NCI-H2081 (cell line): ENCODE measurements at places on chromosomes 2 and 18.

DNA sequence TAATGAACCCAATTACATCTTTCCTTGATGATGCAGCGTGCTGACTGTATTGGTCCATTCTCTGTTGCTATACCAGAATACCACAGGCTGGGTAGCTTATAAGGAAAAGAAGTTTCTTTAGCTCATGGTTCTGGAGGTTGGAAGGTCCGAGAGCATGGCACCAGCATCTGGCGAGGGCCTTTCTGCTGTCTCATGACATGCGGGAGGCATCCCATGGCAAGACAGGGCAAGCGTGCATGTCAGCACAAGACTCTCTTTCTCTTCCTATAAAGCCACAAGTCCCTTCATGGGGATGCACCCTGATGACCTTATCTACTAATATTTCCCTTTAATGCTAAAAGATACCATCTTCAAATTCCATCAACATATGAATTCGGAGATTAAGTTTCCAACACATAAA, 122.8 kb upstream of the FHL2 start:
- DNase-seq = no peak

- no peak for DNase-seq
These were observed 26.5 kb downstream of the ACVR1 start for GRCh38 chr2:157849591-157849990.

- DNase-seq = no peak
These were observed 527.4 kb downstream of the RNF144A start for GRCh38 chr2:7444626-7445025.

DNA sequence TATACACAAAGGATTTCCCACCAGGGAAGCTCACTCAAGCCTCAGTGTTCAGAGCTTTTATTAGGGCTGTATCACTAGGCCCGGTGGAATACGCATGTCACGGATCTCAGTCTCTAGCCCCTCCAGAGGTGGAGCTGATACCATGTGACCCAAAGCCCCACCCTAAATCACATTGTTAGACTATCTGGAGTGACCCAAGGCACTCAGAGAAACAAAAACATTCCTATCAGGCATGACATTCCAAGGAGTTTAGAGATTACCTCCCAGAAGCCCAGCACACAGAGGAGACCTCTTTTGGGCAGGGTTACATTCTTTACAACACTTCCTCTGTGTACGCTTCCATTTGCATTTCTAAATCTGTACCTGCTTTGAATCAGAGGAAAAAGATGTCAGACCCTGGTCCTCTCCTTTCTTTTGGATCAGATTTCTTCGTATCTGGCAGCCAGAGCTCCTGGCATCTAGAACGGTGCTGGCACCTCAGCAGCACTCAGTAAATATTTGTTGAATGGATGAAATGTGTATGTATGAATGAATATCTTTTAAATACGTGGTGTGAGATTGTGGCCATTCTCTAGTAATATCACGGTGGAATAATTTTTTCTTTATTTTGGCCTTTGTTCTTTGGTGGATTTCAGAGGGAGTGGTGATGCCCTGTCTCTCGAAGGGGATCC, 37.7 kb upstream of the SMAD2 start:
- no peak for DNase-seq

GRCh38 chr2:148998831-148999200, 39.7 kb upstream of the LYPD6B start:
- no peak for DNase-seq

DNA sequence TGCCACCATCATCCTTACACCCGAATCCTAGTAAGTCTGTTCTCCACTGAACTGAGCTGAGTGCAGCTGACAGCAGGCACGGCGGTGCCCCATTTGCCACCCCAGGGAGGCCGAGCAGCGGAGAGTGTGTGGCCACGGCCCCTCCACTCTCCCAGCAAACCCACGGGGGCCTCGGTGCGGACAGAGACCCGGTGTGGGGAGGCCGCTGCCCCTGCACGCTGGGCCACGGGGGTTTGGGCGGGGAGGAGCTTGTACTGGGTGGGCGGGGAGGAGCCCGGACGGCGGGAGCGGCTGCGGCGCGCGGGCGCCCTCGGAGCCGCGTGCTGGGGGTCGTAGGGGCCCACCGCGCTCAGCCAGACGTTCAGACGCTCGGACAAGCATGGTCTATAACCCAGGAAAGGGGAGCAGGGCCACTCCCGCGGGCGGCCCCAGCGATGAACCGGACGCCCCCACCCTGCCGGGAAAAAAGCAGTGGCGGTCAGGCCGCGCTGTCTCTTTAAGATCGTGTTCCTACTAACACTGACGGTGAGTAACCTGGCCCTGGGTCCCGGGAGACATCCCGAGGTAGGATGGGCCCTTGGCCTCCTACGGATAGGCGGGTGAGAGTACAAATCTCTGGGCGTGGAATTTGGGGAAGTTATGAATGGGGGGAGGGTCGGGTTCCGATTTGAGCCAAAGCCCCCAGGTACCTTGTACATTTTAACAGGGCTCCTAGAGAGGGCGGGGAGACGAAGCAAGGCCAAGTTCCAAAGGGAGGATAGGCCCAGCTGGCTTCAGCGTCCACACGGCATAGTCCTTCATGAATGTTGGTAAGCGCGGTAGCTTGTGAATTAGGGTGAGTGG, at the start of gene ITPRIPL1:
Gene ITPRIPL1 (plus strand): TSS at position 277 of the 843 bp plus-strand sequence. CDS start 523 bp downstream, at position 800.
- peak; percentile 29 for DNase-seq

GRCh38 chr2:22801970-22802369, 583.0 kb upstream of the KLHL29 start:
- no peak for DNase-seq

- DNase-seq = no peak
These were observed 81.7 kb upstream of the CTAGE1 start for GRCh38 chr18:22499421-22499820.

- DNase-seq = no peak
These were observed 150.6 kb upstream of the RIOK3 start for GRCh38 chr18:23302511-23302850.

- DNase-seq = no peak
These were observed 1.3 kb downstream of the INPP4A start for GRCh38 chr2:98445683-98446581.

DNA sequence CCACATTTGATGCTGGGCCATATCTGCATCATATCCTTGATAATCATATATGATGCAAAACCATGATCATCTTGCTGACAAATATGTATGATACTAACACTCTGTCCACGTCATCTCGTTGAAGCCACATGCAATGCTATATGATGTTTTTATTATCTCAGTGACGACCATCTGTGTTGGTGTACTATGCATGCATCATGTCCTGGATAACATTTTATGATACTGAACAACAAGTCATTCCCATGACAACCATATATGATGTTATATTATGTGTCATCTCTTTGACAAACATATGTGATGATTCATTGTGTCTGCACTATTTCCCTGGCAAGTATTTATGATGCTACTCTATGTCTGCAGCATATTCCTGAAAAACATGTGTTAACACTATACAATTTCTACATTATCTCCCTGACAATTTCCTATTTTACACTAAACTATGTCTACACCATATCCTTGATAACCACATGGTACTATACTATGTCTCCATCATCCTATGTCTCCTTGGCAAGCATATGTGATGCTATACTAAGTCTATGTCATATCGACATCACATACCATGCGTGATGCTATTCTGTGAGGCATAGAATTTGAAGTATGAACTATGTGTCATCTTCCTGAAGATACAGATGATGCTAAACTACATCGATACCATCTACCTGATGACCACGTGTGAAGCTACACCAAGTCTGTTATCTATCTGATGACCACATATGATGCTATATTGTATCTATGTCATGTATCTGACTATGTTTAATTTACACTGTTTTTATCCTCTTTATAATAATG, 37.0 kb downstream of the DAW1 start:
- DNase-seq = no peak

DNA sequence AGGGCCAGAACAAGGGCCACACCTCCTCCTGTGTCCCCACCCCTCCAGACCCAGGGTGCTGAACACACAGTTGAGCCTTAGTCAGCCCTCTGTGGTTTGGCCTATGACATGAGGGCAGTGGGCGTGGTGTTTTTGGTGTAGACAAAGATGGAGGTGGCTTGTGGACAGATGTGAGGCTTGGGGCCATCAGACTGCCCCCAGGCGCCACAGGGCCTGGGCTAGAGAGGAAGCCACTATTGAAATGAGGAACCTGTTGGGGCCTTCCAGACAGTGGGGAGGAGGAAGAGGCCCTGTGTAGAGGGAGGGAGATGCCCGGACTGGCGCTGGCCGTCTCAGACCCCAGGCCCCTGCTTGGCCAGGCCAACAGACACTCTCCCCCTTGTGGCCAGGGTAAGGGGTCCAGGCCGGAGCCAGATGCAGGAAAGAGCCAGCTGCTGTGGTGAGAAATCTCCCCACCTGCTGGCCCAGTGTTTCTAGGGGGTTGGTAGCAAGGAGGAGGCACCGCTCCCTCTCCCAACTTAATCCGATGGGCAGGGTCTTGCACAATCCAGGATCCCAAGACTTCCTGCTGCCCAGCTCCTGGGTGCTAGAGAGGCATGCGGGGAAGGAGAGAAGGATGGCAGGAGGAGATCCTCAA, 53.8 kb downstream of the SMAD7 start:
- DNase-seq = no peak

- peak; percentile 75 for DNase-seq
These were observed at the start of gene ZSWIM2 for GRCh38 chr2:186848873-186849578. TSS of gene ZSWIM2 (minus strand) at chr2:186849170. CDS start at chr2:186849130, 40 bp downstream.

DNA sequence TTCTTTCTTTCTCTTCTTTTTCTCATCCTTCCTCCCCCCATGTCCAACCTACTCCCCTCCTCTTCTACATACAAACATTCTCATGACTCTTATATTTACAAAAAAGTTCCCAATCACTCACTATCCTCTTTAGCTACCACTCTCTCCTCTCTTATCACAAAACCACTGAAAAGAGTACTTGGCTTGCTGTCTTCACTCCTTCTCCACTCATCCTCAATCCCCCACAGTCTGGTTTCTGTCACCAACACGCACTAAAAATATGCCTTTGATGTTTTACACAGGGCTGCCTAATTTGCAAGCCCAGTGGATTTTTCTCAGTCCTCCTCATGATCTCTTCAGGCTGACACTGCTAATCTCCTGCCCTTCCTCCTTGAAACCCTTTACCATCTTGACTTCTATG, 159.5 kb downstream of the TNS1 start:
- DNase-seq = no peak

- no peak for DNase-seq
These were observed 399.3 kb downstream of the BCL11A start for GRCh38 chr2:60154142-60154541.

- DNase-seq = no peak
These were observed 67.1 kb upstream of the YWHAQ start for GRCh38 chr2:9697909-9698308.
